Stimulated activated CD8-positive, alpha-beta memory T cell treated with anti-CD3 and anti-CD28 coated beads, Interleukin-15, amount 100 ng/mL, for 1 hour (primary cell): ENCODE measurements at places on chromosomes 5 and 9.

GRCh38 chr9:14412775-14413174, 98.8 kb upstream of the NFIB start:
- no peak for DNase-seq

- no peak for DNase-seq
Measured at GRCh38 chr9:88936668-88937067, 54.6 kb upstream of the S1PR3 start.

DNA sequence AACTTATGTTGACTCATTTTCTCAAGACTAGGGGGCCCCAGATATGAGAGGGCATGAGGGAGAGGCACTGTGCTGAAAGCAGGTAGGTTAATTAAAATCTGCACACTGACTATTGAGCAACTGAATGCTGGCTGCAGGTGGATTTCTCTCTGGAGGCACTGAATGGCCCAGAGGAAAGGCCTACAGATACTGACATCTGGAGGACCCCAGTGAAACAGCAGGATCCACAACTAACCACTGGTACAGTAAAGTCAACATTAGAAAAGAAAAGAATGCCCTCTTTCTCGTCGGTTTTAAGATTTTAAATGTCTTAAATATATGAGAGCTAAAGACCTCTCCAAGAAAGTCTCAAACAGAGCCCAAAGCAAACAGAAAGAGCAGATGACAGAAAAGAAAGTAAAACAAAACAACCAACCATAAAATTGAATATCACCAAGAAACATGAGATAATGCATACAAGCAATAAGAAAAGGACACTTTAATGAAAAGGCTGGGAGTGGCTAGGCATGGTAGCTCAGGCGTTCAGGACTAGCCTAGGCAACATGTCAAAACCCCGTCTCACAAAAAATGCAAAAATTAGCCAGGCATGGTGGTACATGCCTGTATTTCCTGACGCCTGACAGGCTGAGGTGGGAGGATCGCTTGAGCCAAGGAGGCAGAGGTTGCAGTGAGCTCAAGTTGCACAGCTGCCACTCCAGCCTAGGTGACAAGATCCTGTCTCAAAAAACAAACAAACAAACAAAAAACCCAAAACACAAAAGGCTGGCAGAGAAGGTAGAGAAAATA, 43.3 kb downstream of the PUM3 start:
- no peak for DNase-seq

GRCh38 chr5:158560170-158560569, 539.5 kb downstream of the EBF1 start:
- DNase-seq: no peak

DNA sequence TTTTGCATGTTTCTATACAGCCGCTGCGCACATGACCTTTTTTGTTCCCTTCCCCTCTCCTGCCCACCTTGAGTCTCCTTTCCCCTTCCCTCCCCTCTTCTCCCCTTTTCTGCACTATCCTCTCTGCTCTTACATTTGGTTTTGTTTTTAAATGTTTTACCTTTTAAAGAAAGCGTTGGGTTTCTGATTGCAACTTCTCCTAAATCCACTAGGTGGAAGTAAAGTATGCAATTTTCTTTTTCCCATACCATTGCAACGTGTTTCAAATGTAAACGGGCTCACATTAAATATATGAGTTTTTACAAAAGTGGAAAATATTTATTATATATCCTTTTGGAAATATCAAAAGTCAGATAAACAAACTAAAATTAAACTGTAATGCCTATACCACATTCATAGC, 500.9 kb downstream of the DIRAS2 start:
- DNase-seq: no peak

DNA sequence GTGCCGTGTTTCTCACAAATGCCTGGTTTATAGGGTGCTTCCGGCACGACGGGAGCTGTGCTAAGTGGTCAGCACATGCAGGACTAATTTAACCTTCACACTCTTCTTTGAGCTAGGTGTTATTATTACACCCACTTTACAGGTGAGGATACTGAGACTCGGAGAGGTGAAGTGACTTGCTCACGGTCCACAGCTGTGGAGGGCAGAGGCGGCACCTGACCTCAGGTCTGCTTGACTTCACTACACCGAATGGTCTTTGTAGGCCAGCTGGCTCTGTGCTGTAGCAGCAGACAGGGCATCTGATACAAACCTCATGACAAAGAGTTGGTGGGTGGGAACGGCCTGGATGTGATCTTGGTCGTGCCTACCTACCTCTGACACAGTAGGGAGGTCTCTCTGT, 102.0 kb upstream of the BOD1 start:
- DNase-seq: no peak

DNA sequence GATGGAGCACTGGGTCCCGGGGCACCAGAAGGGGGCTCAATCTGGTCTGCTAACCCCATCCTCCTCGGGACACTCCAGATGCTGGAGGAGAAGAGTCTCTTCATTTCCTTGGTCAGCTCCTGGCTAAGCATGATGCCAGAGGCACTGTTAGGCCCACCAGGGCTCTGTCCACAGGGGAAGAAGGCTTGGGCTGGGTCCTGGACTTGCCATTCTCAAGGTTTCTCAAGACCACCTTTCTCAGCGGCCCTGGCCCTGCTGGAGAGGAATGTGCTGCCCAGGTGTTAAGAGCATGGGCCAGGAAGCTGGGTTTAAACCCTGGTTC, 7.9 kb downstream of the SH2D3C start:
- no peak for DNase-seq

GRCh38 chr5:155631116-155631515, 617.6 kb downstream of the KIF4B start:
- DNase-seq: no peak
